NCI-H1105 (cell line): ENCODE measurements at places on chromosomes 12 and 14.

- DNase-seq: no peak
Measured at GRCh38 chr12:50515587-50515986, 10.8 kb downstream of the DIP2B start.

DNA sequence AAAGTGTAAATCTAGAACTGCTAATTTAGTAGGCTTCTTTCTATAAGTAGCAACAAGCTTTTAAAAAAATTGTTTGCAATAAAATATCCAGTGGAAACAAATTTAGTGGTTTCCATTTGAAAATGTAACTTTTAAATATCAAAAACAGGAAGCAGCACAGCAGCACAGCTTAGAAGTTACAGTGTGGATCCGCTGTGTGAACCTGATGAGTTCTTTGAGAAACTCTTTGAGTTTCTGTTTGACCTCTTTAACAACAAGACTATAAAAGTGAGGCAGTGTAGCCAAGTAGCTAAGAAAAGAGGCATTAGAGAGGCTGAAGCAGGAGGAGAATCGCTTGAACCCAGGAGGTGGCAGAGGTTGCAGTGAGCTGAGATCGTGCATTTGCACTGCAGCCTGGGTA is 178.3 kb downstream of the NAV3 start:
- no peak for DNase-seq

DNA sequence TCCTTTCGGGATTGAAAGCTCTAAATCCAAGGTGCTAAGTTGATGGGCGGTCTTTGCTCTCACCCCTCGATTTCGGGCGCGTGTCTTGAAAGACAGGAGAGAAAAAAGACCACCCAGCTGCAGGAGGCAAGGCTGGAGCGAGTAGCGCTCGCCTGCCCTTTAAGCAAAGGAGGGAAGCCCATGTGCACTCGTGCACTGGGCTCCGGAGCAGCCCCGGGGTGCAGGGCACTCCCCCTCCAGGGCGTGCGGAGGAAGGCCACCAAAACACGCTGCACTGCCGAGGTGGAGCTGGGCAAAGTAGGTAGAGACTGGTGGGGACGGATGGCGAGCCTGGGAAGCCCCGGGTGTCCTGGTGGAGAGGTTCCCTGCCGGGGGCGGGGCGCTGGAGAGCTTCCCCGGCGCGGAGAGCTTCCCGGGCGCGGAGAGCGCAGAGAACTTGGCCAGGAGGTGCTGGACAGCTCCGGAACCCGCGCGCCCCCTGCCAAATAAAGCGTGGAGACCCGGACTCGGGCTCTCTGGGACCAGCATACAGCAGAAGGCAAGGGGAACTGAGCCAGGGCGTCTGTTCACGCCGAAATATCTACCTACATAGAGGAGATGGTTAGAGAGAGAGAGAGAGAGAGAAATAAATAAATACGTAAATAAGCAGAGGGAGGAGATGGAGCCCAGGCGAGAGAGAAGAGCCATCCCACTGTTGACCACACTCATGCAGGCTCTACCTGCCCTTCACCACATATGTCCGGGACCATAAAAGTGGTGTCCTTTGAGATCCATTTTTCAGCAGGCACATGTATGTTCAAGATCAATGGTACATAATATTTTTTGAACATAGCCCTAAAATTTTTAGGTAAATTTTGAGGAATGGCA is 662 bp upstream of the NELL2 start:
- DNase-seq: peak; percentile 87

DNA sequence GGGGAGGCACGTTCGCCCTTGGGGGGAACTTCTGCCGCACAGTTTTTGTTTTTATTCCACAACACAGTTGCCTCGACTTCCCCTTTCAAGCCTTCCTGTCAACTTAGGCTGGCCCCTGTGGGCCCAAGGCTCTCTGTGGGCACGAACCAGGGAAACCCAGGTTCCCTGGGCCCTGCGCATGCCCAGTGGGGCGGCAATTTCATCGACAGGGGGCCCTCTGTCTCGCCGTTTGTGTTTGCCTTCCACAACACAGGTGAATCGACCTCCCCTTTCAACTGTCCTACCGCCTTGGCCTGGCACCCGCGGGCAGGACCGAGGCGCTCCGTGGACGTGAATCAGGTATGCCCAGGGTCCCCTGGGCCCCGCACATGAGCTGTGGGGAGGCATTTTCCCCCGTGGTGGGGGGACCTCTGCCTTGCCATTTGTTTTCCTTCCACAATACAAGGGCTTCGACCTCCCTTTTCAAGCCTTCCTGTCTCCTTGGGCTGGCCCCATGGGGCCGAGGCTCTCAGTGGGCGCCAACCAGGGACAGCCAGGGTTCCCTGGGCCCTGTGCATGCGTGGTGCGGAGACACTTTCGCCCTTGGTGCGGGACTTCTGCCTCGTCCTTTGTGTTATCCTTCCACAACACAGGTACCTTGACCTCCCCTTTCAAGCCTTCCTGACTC is 354.0 kb downstream of the ALG10 start:
- no peak for DNase-seq

- DNase-seq: no peak
Measured at GRCh38 chr12:100101000-100101399, 41.7 kb downstream of the BLTP3B start.

GRCh38 chr14:82394916-82395315 is 861.3 kb upstream of the SEL1L start:
- DNase-seq: peak; percentile 39

GRCh38 chr12:76260390-76260748 is 87.8 kb downstream of the BBS10 start:
- DNase-seq: no peak

DNA sequence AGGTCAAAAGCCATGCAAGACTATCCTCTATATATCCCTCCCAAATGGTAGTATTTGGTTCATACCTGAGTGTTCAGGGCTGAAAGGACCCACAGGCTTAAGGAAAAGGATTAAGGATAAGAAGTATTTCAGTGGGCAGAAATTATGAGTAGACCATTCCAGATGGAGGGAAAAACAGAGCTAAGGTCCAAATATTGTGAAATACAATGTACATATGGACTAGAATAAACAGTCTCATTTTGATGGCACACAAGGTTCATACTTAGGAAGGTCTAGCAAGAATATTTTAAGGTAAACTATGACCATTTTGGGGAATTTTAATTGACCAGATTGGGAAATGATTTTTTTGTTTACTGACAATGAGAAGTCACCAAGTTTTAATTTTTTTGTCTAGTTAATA is 124.6 kb downstream of the PRKD1 start:
- DNase-seq: no peak

DNA sequence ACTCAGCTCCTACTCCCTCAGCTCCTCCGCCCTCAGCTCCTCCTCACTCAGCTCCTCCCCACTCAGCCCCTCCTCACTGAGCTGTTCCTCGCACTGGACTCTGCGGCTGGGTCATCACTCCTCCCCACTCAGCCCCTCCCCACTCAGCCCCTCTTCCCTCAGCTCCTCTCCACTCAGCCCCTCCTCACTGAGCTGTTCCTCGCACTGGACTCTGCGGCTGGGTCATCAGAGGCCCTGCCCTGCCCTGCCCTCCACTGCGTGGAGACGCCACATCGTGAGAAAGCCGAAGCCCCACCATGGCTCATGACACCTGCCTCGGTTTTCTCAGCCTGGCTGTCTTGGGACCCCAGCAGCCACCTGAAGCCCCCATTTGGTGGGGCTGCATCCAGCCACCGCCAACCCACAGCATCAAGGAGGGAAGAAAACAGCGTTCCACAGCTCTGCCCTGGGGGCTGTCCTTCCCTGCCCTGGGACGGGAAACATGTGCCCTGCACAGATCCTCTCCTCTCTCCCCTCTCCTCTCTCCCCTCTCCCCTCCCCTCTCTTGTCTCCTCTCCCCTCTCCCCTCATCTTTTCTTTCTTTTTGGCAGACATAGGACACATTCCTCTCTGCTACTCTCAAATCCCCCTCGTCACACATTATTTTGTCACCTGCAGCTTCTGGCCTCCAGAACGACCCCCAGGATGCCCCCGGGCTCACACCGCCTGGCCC is 17.7 kb downstream of the NOC4L start:
- no peak for DNase-seq

- no peak for DNase-seq
Measured at GRCh38 chr12:26157001-26157400, 32.2 kb upstream of the BHLHE41 start.

- no peak for DNase-seq
Measured at GRCh38 chr12:6313326-6313940, 3.0 kb downstream of the PLEKHG6 start.

DNA sequence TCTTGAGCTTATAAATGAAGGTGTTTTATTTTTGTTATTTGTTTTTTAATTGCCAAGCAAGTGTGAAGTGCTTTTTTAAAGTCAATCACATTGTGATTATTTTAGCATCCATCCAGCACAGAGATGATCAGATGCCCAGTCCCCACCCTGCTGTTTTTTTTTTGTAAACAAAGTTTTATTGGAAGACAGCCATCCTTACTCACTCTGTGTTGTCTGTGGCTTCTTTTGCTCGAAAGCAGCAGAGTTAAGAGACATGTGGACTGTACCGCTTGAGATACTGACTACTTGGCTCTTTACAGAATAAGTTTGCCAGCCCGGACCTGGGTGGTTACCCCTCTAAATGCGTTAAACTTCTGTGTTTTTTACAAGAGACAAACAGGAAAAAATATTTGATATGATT is 30.9 kb upstream of the AMN start:
- no peak for DNase-seq

- DNase-seq: no peak
Measured at GRCh38 chr12:3242199-3242863, 165.2 kb downstream of the TSPAN9 start.

DNA sequence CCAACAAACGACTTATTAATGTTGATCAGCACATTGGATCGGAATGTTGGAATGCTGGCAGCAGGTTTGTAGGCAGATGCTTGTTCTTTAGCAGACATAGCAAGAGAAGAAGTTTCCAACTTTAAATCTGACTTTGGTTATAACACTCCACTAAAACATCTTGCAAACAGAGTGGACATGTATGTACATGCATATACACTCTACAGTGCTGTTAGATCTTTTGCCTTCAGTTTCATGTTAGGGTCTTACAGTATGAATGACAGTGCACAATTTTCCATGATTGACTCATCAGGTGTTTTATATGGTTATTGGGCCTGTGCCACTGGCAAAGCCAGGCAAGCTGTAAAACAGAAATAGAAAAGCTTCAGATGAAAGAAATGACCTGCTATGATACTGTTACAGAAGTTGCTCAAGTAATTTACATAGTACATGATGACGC is 14.3 kb upstream of the DHRS7 start:
- DNase-seq: no peak

GRCh38 chr14:85487215-85487614 is 42.7 kb upstream of the FLRT2 start:
- DNase-seq: no peak

DNA sequence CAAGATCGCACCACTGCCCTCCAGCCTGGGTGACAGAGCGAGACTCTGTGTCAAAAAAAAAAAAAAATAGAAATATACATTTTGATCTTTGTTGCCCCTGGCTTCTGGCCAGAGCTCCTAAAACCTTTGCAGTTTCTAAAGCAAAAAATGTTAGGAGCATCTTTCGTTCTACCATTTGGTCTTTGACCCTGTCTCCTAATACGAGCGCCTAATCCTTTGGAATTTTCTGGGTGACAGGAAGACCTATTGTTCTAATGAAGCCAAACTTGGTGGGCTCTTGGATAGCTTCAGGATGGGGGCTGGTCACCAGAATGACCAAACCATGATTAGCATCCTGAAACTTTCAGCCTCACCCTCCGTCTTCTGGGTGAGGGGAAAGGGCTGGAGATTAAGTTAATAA is 32.3 kb upstream of the CLIP1 start:
- no peak for DNase-seq

GRCh38 chr12:63410197-63410596 is 258.1 kb downstream of the DPY19L2 start:
- DNase-seq: no peak

- no peak for DNase-seq
Measured at GRCh38 chr12:56530390-56531055, 8.9 kb downstream of the RBMS2 start.

DNA sequence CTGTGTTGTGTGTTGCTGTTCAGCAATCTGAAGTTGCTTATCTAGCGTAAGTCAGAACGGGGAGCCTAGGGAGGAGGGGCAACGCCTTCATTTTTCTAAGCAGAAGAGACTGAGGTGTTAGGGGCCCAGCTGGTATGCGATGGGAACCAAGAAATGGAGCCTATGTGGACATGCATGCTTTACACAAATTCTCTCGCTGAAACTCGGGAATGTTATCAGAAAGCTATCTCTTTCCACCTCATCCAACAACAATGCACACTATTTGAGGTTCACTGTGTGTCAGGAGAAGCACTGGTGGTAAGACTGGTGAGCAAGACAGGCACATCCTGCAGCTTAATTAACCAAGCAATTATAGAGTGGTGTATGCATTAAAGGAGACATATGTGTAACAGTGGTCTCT is 89.7 kb downstream of the NRXN3 start:
- no peak for DNase-seq

DNA sequence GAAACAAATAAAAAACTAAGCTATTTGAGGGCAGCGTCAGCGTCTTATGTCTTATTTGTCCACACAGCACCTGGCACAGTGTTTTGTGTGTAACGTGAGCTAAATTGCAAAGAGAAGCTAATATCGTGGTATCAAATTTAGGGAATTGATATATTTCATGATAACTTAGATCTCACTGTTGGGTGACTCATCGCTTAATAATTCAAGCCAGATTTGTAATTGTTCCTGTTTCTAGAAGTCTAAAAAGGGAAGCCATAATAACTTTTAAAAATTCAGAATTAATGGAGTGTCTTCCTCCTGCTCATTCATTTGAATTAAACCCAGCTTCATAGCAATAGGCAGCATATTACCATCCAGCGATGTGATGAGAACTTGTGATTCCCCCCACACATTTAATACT is 214.7 kb downstream of the PDZRN4 start:
- DNase-seq: no peak

- no peak for DNase-seq
Measured at GRCh38 chr12:47797441-47797840, 22.3 kb downstream of the HDAC7 start.

DNA sequence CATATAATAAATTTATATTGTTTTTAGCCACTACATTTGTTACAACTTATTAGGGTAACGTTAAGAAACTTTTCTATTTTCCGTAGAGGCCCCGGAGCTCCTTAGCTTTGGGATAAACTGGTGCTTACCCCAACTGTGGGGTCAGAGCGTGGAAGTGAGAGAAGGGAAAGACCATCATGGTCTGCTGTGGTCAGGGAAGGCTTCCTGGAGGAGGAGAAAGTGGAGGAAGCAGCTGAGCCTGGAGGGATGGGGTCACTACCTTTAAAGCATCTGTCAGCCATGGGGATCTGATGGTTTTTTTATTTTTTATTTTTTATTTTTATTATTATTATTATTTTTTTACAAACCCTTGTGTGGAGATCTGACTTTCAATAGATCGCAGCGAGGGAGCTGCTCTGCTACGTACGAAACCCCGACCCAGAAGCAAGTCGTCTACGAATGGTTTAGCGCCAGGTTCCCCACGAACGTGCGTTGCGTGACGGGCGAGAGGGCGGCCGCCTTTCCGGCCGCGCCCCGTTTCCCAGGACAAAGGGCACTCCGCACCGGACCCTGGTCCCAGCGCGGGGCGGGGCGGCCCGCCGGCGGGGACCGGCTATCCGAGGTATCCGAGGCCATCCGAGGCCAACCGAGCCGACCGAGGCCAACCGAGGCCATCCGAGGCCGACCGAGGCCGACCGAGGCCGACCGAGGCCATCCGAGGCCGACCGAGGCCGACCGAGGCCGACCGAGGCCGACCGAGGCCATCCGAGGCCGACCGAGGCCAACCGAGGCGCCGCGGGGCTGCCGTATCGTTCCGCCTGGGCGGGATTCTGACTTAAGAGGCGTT is 1101.2 kb upstream of the TMEM132C start:
- DNase-seq: peak; percentile 78
